ENCODE measurements at places on chromosomes 12 and 14.

- no peak for DNase-seq
Measured at GRCh38 chr14:36996133-36996856, 176.1 kb downstream of the SLC25A21 start.

DNA sequence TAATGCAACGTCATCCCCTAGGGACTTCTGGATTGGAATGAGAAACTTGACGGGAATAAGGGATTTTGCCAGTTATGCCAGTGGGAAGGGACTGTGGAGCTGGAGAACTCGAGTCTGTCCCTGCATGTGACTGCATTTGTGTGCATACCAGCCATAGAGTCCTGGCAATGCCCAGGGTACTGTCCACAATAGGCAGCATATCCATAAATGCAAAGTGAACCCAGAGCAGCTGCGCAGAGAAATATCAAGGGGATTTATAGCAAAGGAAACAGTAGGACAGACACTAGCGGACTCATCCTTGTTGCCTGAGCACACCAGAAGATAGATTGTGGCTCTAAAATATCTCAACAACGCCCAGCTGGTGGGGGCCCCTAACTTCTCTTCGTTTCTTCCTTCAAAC is 247.1 kb upstream of the SRRM4 start:
- no peak for DNase-seq

DNA sequence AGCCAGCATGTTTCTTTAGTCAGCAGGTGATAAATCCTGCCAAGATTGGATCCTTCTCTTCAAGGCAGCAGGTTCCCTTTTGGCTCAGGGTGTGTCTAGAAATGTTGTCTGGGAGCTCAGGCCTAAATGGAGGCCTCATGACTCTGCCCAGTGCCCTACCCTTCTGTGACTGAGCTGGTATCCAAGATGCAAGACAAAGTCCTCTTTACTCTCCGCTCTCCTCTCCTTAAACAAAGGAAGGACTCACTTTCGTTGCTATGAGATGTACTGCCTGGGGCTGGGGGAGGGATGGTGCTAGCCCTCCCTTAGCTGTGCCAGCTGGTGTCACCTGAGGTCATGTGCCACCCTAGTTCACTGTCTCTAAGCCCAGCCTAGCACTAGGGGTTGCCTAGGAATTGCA is 13.8 kb upstream of the TMPRSS12 start:
- no peak for DNase-seq

- DNase-seq, result no peak
Measured at GRCh38 chr12:20119596-20120402, 248.5 kb upstream of the PDE3A start.

GRCh38 chr14:30893819-30894218 is 19.5 kb downstream of the COCH start:
- DNase-seq, result no peak

- DNase-seq, result no peak
Measured at GRCh38 chr14:90575336-90575735, 178.5 kb downstream of the CALM1 start.

- DNase-seq, result no peak
Measured at GRCh38 chr14:73774241-73774570, 60.0 kb upstream of the PNMA1 start.

- DNase-seq, result no peak
Measured at GRCh38 chr12:102169922-102170621, 27.6 kb downstream of the PMCH start.

DNA sequence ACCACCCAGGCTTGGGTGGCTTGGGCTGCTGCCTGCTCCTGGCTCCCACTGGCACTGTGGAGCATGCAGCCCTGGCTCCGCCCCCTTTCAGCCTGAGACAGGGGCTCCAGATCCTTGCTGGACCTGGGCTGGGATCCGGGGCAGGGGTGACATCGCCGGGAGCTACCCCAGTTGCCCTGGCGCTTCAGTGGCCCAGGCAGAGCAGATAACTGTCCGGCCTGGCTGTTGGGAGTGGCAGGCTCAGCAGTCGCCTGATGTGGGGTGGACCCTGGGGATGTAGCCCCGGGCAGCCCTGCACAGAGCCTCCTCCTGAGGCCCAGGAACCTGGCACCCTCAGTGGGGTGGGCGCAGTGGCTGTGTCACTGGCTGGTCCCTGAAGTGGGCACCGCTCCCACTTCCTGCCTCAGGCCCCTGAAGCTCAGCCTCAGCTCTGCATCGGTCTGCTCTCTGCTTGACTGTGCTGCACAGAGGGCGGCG is 57.9 kb downstream of the FUT8 start:
- no peak for DNase-seq

DNA sequence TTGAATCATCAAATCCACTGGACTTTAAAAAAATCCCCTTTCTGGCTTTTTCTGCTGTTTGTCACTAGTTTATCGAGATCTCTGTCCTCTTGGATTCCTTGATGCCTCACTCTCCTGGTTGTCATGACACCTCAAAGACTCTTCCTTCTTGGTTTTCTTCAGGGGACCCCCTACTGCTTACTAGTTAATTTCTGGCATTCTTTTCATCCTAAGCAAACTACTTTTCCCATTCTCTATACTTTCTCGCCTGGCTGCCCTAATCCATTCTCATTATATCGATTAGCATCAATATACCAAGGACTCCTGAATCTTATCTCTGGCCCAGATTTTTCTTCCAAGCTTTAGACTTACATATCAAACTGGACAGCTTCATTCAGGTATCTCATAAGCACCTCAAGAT is 98.6 kb downstream of the NEDD1 start:
- DNase-seq, result no peak

GRCh38 chr12:25366122-25366521 is 115.4 kb upstream of the KRAS start:
- DNase-seq, result no peak

- no peak for DNase-seq
Measured at GRCh38 chr12:89391726-89392336, 39.5 kb upstream of the DUSP6 start.

- no peak for DNase-seq
Measured at GRCh38 chr14:86787717-86788116, 1205.3 kb downstream of the GALC start.

All from occipital lobe (tissue), 3 donors.